ENCODE measurements at places on chromosomes 4 and X. TPM values are rescaled to one million over a fixed set of nuclear protein-coding genes. Genes with fewer than 3 reads are reported as not detected.

The SCFD2 gene
- 5.6 TPM for polyA plus RNA-seq

DNA sequence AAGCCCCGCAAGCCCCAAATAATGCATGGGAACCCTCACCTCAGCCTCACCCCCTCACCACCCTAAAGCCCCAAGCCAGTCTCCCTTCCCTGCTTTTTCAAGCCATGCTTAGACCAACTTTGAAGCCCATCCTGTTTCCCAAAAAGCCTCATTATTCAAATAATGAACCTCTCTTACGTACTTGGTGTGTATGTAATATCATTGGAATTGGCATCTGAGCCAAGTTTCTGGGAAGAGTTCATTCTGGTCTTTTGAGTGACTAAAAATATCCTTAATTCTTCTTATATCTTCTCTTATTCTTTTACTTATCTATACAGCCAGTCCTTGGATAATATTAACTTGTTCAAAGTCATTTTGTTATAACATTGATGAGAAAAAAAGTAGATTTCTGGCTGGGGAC lies 875.8 kb upstream of the SLIT2 start:
- DNase-seq: no peak
- no peak overlapping the region for H3K4me3 ChIP-seq

GRCh38 chrX:38804432-38804681 lies 3.1 kb downstream of the MID1IP1 start:
- peak overlapping the region; percentile 96 for H3K27ac ChIP-seq
- DNase-seq: no peak
- peak overlapping the region; percentile 64 for H3K4me3 ChIP-seq
- H3K27me3 ChIP-seq: no peaks in the 10 kb centered on the region

The SMIM20 gene
- polyA plus RNA-seq: 40.8 TPM

- no peak for DNase-seq
- H3K36me3 ChIP-seq: no peaks in the 10 kb centered on the region
- H3K4me3 ChIP-seq: peak overlapping the region; percentile 51
- peak overlapping the region; percentile 97 for H3K27ac ChIP-seq
- H3K27me3 ChIP-seq: no peaks in the 10 kb centered on the region
Measured at GRCh38 chr4:44679060-44679459, 840 bp downstream of the GUF1 start.

- no peaks in the 10 kb centered on the region for H3K27me3 ChIP-seq
- H3K4me1 ChIP-seq: peaks cover 44% of the 10 kb centered on the region
- peak; percentile 27 for DNase-seq
- peak overlapping the region; percentile 74 for H3K27ac ChIP-seq
- H3K4me3 ChIP-seq: no peak overlapping the region
Measured at GRCh38 chr4:108352664-108353308, 184.1 kb upstream of the LEF1 start.

- no peak overlapping the region for H3K27ac ChIP-seq
- no peak for DNase-seq
- H3K4me3 ChIP-seq: no peak overlapping the region
- H3K27me3 ChIP-seq: peaks cover 6% of the 10 kb centered on the region
- no peaks in the 10 kb centered on the region for H3K36me3 ChIP-seq
- peaks cover 13% of the 10 kb centered on the region for H3K4me1 ChIP-seq
Measured at GRCh38 chr4:3485886-3486540, 22.9 kb downstream of the DOK7 start.
